ENCODE measurements at places on chromosomes 5 and 9.
A peak's percentile ranks its signal among the peaks of the same experiment; 100 is the strongest.

DNA sequence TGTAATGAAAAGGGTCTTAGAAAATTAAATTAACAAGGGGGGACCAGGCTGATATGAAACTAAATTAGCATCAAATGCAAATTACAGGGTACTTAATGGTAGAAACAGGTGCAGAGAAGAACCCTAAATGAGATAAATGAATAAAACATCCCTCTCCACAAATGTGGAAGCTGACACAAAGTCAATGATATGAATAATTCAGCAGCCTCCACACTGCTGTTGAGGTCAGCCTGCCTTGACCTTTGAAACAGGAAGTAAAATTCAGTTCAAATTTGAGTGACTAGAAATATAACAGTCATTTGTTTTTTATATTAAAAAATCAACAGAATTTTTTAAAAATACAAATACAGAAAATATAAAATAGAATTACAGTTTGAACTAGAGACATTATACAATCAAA lies 40.0 kb downstream of the EBF1 start:
- no peak for DNase-seq

- peak; percentile 70 for DNase-seq
Observed at GRCh38 chr9:95023217-95024003, 294.1 kb downstream of the FANCC start.

GRCh38 chr5:139138809-139139208 lies 59.4 kb downstream of the SIL1 start:
- peak; percentile 60 for DNase-seq

- DNase-seq = no peak
Observed at GRCh38 chr5:109830955-109831502, 141.3 kb downstream of the MAN2A1 start.

GRCh38 chr5:119309326-119309725 lies 46.5 kb upstream of the TNFAIP8 start:
- DNase-seq = no peak

DNA sequence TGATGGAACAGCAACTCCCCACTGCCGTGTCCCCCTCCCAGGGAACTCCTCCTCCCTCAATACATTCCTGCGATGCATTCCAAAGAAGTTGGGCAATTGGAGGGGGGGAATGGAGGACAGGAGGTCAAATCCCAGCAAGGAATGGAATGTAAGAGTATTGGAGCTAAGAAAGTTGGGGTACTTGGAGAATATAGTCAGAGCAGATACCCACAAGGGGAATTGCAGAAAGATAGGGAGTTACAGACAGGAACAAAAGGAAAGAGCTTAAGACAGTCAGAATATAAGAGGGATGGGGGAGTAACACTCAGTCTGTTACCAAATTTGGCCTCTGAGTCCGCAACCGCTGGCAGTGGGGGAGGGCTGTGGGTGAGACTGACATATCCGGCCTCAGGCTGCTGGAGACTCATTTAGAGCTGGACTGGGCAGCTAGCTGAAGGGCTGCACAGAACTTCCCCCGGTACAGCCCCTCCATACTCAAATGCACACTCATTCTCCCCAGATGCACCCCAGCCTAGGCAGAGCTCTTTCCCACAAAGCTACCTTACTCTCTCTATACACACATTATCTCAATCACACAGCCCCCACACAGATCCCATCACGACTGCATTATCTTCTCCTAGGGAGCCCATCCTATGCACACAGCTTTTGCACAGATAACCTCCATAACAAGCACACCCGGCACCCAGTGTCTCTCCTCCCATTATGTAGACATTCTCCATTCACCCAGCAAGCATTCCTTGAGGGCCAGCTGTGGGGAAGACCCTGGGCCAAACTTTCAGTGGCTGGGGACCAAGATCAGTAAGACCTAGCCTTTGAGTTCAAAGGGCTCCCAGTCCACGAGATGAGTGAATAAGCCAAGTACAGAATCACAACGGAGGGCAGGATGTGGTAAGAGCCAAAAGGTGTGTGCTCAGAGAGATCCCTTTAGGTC lies 3.7 kb downstream of the TLN1 start:
- DNase-seq = peak; percentile 82

GRCh38 chr5:78919796-78920195 lies 65.3 kb downstream of the ARSB start:
- DNase-seq = no peak

GRCh38 chr5:134851307-134851923 lies 5.6 kb downstream of the C5orf24 start:
- DNase-seq = peak; percentile 28

GRCh38 chr9:16221822-16222547 lies 648.5 kb downstream of the BNC2 start:
- DNase-seq = no peak

DNA sequence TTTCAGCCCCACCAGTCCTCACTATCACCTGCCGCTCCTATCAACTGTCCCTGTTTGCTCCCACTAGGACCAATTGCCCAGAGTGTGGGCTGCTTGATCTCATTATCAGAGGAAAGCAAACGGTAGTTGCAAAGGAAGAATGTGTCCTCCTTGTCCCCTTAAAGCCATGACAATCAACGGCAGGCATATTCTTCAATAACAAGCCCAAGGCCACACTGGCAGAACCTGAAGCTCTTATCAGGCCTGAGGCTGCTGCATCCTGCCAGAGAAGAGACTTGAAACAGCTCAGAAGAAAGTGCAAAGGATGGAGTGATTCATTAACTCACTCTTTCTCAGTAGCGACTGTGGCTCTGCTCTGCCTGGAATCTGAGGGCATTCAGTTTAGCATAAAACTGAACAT lies 39.2 kb upstream of the MAN2A1 start:
- DNase-seq = no peak

DNA sequence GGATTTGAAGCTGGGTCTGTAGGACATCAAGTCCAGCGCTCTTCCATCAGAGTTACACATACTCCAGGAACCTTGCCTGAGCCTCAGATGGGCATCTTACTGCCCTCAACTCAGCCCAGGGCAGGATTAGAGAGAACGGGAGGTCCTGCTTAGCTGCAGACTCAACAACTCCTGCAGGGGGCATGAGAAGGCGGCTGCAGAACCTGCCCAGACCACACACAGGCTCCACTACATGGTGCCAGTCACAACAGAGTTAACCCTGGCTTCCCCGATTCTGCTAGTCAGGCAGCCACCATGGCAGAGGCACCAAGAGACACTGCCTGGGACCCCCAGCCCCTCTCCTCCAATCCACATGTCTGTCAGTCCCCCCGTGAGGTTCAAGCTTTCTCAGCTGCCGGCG lies 23.9 kb upstream of the CPLX2 start:
- no peak for DNase-seq

DNA sequence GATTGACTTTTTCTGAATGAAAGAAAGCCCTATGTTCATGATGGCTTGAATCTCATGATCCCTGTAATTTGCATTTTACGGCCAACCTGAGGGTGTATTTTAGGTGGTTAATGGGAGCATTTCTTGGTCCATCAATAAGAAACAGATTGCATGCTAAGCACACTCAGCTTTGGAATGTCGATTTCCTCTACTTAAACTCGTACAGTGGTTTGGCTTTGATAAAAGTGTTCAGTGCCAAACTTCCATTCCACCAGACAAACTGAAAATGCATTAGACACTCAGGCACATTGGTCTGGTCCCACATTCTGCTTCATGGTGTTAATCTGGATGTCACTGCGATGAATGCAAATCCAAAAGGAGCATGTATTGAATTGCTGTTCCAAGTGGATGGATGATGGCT lies 77.0 kb downstream of the VCAN start:
- peak; percentile 66 for DNase-seq

- no peak for DNase-seq
Observed at GRCh38 chr5:4780633-4781032, 359.5 kb upstream of the ADAMTS16 start.

DNA sequence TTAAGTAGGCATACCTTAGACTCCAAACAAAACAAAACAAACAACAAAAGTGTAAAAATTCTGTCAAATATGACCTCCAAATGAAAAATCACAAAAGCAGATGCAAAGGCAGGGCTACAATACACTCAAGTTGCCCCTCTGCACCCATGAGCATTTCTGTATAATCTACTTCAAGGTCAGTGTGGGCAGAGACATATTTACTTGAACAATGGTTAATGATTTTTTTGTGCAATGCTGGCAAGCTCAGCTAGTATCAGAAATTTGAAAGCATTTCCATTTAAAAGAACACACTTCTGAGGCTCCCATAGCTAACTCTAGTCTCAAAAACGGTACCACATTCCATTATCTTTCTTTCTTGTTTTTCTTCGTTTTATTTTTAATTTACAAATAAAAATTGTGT lies 57.9 kb downstream of the PLCXD3 start:
- DNase-seq = no peak
